Adipocyte (in vitro differentiated cells): ENCODE measurements at places on chromosomes 6 and 20.

- DNase-seq, result peak; percentile 5
Measured at GRCh38 chr6:2264932-2265331, 19.5 kb upstream of the GMDS start.

DNA sequence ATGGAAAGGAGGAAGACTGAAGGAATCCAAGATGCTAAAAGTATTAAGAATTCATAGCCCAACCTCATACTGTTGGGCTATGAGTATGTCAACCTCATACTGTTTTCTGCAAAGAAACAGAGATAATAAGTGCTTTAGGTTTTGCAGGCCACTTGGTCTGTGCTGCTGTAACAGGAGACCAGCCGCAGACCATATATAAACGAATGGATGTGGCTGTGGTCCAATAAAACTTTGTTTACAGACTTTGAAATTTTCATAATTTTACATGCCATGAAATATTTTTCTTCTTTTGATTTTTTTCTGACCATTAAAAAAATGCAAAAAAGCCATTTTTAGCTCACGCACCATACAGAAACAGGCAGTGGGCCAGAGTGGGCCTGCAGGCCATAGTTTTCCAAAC, 13.7 kb upstream of the THBD start:
- no peak for DNase-seq

DNA sequence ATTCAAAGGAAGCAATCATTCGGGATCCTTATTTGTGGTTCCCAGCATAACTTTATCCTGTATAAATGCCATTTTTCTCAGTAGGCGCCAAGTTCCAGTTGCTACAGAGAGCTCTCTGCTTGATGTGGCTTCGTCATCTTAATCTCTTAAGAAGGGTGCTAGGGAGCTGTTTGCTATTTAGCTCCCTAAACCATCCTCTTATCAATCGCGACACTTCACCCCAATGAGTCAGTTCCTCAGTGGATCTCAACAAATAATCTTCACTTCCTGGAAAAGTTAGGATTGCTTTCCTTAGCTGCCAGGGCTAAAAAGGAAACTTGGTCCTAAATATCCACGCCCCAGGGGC, 1.3 kb upstream of the NKAIN2 start:
- DNase-seq, result no peak

- no peak for DNase-seq
Measured at GRCh38 chr6:36413489-36414480, 26.3 kb upstream of the ETV7 start.

- no peak for DNase-seq
Measured at GRCh38 chr6:24920136-24920535, 15.6 kb downstream of the RIPOR2 start.

GRCh38 chr20:25319241-25320034, 71.2 kb downstream of the ABHD12 start:
- DNase-seq, result no peak

- DNase-seq, result peak; percentile 53
Measured at GRCh38 chr20:22929661-22930060, 105.5 kb upstream of the SSTR4 start.

DNA sequence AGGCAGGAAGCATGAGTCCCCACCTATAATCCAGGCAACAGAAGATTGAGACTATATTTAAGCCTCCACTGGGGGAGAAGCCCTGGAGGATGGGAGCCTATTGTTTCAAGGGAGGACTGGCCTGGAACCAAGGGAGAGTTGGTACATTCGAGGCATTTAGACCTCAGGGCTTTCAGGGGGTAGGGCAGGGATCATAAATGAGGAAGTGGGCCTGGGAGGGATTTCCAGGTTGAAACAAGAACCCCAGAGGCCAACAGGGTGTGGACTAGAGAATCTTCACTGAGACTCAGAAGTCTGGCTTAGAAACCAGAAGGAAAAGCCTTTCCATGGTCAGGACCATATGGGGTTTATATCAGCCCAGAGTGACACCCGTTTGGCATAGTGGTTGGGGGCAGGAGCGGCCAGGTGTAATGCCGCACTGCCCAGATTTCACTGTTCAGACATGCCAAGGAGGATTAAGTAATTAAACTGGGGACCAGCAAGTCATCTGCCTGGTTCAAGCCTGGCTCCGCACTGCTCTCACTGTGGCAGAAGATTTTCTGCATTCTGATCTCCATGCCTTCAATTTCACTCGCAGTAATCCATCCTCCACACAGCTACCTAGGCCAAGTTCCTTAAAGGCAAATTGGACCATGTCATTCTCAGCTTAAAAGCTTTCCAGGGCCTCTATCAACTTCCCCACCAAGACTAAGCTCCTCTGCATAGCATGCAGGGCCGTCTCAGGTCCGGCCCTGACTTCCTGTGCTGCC, 17.8 kb downstream of the LRFN2 start:
- no peak for DNase-seq

DNA sequence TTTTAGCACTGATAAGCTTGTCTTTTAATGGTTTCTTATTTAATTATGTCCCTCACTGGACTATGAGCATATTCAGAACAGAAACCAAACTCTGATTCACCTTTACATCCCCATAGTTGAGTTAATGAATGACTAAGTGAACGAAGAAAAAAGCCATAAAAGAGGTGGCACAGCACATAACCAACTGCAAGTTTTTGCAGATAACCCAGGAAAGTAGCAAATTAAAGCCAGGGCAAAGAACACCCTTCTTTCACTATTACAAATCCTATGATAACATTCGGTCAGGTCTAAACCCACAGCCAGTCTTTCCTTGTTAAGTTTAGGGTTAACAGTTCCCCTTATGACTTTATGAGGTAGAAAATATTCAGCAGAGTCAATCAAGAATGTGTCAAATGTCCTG, 102.7 kb downstream of the RIN2 start:
- DNase-seq, result no peak

DNA sequence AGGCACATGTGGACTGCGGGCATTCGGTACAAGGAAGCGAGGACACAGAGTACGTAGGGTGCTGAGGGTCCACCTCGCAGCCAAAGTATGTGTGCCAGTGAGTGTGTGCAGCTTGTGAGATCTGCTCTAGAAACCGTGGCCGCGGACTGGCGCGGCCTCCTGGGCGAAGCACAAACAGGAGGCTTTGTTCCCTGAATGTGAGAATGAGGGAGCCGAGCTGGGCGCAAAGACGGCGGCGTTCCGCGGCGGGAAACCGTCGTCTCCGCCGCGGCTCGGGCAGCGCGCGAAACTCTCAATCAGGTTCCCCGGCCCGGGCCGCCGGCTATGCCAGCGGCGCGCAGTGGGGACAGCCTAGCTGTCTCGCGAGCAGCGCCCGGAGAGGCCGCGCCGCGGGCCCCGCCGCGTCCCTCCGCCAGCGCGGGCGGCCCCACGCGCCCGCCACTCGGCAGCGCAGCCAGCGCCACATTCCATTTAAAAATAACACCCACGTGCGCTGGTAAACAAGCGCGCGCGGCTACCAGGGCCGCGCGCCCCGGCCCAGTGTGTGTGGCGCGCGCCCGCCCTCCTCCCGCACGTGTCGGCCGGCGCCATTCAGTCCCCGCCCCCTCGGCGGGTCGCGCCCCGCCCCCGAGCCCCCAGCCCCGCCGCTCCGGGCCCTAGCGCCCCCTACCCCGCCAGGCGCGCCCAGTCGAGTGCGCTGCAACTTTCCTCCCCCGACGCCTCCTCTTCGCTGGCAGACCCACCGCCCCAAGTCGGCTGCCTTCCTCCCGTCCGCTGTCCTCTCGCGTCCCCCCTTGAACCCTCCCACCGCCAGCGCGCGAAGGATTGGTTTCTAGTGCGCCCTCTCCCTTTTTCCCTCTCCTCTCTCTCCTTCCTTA, 3.0 kb upstream of the FOXO3 start:
- peak; percentile 92 for DNase-seq

GRCh38 chr6:148313488-148313887, 29.1 kb upstream of the SASH1 start:
- DNase-seq, result no peak

GRCh38 chr20:2379511-2380229, 1.0 kb upstream of the TGM6 start:
- no peak for DNase-seq

DNA sequence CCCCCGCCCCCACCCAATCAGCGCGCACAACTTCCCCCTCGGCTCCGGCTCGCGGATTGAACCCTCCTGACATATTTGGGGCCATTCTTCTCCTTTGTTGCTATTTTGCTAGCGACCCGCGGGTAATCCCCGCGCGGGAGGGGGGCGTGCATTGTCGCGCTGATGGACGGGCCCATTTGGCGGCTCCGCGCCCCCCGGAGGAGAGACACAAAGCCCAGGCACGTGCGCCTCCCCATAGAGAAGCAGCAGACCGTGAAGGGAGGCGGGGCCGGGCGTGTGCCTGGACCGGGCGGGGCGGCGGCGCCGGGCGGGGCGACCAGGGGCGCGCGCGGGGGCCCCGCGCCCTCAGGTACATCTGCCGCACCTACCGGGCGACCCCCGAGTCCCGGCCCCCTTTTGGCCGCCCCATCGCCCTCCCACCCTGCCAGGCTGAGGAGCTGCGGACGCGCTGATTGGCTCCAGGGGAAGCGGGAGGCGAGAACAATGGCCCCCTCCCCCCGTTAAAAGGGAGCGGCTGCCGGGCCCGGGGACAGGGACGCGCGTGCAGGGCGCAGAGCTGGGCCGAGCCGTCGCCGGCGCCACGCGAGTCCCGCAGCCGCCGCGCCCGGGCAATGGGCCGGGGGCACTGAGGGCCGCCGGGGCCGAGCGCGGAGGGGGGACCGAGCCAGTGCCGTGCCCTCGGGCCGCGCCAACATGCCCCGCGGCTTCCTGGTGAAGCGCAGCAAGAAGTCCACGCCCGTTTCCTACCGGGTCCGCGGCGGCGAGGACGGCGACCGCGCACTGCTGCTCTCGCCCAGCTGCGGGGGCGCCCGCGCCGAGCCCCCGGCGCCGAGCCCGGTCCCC, at the start of gene INSM1:
INSM1 (plus strand) TSS at position 530 of the 843 bp plus-strand sequence; CDS start at position 694, 164 bp downstream.
- DNase-seq, result no peak

DNA sequence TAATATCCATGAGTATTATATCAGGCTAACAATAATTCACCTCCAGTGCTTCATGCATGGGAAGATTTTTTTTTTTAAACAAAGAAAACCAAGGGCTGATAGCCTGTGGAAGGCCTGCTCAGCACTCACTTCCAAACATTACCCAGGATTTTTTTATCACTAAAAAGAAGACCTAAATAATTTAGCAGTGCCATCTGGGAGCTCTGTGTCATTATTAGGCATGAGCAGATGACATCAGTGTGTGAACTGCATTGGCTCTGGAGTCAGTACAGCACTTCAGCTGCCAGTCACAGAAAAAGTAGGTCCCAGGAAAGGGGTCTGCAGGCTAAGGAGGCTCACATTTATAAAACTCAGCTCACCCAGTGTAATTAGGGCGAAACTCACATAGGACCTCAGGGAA, 94.8 kb downstream of the COL21A1 start:
- no peak for DNase-seq

DNA sequence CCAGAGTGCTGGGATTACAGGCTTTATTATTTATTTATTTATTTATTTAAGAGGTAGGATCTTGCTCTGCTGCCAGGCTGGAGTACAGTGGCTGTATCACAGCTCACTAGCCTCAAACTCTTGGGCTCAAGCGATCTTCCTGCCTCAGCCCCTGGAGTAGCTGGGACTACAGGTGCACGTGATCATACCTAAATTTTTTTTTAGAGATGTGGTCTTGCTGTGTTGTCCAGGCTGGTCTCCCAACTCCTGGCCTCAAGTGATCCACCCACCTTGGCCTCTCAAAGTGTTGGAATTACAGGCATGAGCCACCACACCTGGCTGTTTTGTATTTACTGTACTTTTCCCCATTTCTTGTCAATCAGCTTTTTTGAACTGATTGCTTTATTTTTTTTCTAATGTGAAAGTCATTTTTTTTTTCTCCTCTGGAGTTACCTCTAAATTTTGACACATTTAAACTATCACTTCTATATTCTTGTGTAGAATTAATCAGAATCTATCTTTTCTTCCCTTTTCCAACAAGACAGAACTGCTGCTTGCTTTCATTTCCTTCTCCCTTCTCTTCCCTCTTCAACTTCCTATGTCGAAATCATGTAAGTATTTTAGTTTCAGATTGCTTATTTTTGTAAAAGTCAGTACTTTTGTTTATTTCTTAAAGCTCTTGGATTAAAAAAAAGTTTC, 12.0 kb downstream of the PANK2 start:
- peak; percentile 69 for DNase-seq
